ENCODE measurements at places on chromosomes 4 and X.

- no peak for DNase-seq
Observed at GRCh38 chrX:118593407-118593806, 97.8 kb downstream of the DOCK11 start.

- DNase-seq = no peak
Observed at GRCh38 chr4:93788712-93789111, 39.8 kb upstream of the ATOH1 start.

- DNase-seq = no peak
Observed at GRCh38 chr4:70746179-70746839, 24.5 kb downstream of the RUFY3 start.

DNA sequence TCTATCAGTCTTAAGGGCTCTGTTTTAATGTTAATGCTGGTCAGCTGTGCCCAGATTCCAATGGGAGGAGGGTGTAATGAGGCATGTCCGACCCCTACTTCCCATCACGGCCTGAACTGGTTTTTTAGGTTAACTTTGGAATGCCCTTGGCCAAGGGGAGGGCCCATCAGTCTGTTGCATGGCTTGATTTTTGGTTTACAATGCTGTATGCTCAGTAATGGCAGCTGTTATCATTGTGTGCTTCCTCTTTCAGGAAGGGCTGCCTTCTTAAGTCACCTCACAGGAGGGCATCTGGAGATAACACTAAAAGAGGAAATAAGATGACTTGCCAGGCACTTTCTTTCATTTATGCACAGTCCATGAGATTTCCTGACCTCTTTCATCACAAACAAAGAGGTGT is 36.3 kb downstream of the ATXN3L start:
- DNase-seq = no peak

DNA sequence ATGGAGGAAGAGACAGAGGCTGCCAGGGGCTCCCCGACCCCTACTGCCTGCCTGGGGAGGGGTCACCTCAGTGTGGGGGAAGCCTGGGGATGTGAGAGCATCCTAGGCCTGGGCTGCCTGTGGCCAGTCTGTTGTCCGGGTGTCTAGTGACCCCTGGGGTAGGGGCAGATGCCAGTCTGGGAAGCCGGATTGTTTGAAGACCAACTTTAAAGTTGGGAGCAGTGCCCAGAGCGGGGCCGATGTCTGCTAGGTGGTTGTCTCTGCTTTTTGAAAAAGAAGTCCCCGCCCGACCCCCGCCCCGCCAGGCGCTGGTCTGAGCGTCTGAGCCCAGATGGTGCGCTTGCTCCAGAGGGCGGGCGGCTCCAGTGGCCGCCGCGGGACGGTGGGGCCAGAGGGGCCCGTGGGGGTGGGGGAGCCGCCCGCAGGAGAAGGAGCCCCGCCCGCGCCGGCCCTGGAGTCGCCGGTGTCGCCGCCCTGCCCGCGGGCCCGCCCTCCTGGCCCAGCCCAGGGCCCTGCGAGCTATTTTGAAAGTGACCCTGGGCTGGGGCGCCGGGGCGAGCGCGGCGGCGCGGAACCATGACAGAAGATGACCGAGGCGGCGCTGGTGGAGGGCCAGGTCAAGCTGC is at the start of gene DOK7:
DOK7 (plus strand) TSS at position 517 of the 626 bp plus-strand sequence; CDS start at position 587, 70 bp downstream.
- DNase-seq = no peak

- peak; percentile 92 for DNase-seq
Observed at GRCh38 chr4:5932035-5932568, 39.2 kb upstream of the CRMP1 start.

GRCh38 chr4:38675146-38676121 is 11.4 kb downstream of the KLF3 start:
- peak; percentile 71 for DNase-seq

GRCh38 chr4:65019775-65020174 is 610.5 kb upstream of the TECRL start:
- no peak for DNase-seq

DNA sequence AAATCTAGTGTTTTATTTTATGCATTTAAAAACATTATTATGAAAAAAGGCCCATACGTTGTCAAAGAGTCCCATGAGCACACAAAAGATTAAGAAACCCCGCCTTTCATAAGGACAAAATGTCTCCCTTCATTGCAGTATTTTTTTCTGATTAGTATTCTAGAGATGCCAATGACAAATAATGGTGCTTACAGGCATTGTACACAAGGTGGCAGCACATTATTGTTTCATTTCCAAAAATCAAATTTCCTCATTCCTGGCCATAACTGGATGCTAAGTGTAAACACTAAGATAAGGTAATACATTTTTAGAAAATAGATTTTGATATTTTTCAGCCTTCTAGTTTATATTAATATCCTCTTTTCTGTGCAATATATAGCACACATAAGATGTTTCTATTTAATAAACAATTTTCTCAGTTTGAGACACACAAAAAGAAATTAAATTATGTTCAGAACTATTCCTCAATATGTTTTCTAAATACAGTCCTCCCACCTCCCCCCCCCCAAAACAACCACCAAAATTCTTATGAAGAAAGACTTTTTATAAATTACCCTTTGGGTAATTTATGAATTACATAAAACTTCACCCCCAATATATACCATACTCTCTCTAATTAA is 47.7 kb downstream of the TIGD2 start:
- DNase-seq = peak; percentile 33

DNA sequence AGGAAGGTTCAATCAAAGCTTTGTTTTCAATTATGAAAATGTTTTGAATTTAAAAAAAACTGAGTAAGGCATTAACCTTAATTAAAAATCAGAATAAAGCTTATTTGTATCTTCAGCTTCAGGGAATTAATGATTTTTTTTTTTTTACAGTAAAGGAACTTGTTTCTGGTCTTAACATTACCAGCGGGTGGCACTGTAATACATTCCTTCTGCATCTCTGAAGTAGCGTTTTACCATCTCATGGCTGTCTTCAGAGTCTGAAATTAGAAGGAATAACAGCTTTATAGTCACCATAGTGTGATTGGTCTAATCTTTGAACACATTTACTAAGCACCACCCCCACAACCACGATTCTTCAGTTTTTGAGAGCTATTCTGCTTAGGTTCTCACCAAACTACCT is 102.6 kb downstream of the IL1RAPL2 start:
- DNase-seq = no peak

- no peak for DNase-seq
Observed at GRCh38 chrX:101803451-101803850, 128.4 kb downstream of the ZMAT1 start.

GRCh38 chr4:172778583-172778982 is 390.0 kb upstream of the GALNT7 start:
- DNase-seq = no peak

GRCh38 chrX:57573754-57574153 is 18.1 kb upstream of the ZXDB start:
- DNase-seq = no peak

DNA sequence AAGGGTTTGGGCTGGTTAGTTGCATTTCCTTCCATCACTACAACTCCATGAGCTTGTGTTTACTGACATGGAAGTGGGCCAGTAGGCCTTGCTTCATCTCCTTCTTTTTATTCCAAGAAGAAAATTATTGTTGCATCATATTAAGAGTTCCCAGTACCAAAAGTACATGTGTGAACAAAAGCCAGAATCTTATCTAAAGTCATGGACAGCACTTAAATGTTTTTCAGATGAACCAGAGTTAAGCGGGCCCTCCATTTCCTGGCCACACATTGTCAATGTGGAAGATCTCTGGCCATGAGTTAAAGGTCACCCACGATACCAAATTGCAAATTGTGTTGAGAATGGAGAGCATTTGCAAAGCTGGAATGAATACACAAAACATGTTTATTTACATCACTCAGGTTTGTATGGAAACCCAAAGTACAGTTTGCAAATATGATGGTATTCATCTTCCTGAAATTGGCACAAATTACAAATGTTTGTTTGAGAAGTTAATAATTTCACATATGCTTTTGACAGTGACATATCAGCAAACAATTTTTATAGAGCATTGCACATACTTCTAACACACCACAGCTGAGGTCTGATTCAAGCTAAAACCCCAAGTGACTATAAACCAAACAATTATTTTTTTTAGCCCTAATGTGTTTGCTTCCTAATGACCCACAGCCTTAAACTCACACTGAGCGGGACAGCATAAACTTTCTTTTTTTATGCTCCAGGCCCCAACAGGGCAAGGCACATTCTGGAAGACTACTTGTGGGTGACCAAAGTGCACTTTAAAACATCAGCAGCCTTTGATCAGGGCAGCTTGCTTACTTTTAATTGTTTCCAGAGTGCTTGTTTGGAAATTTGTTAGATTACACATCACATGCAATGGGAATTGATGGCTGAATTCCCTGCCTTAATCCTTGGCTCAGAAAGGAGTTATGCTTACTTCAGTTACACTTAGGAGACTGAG is 502.9 kb upstream of the SLIT2 start:
- no peak for DNase-seq
